ENCODE measurements at places on chromosomes 3 and 15. TPM values are rescaled to one million over a fixed set of nuclear protein-coding genes. Genes with fewer than 3 reads are reported as not detected.

The CHRNA3 gene
- not detected for polyA plus RNA-seq

The UBP1 gene
- 8.2 TPM for polyA plus RNA-seq

The CACNA1D gene
- polyA plus RNA-seq, result not detected

The SATB1 gene
- polyA plus RNA-seq, result 68.2 TPM

The TRH gene
- polyA plus RNA-seq, result not detected

The ITPKA gene
- polyA plus RNA-seq, result not detected

The CTDSPL2 gene
- 45.3 TPM for polyA plus RNA-seq

The EXD1 gene
- not detected for polyA plus RNA-seq

The TMEM115 gene
- polyA plus RNA-seq, result 29.0 TPM

The SEMA3B gene
- polyA plus RNA-seq, result 0.13 TPM

The LRRC49 gene
- polyA plus RNA-seq, result not detected

The SHC4 gene
- not detected for polyA plus RNA-seq

The PAK6 gene
- not detected for polyA plus RNA-seq

The SH3GL3 gene
- not detected for polyA plus RNA-seq

The GOLGA6B gene
- not detected for polyA plus RNA-seq

The SERINC4 gene
- 1.8 TPM for polyA plus RNA-seq

The CFAP20DC gene
- not detected for polyA plus RNA-seq

The PLOD2 gene
- not detected for polyA plus RNA-seq

The SYNPR gene
- not detected for polyA plus RNA-seq

The P2RY13 gene
- polyA plus RNA-seq, result not detected

The PAQR9 gene
- not detected for polyA plus RNA-seq

The ACSBG1 gene
- not detected for polyA plus RNA-seq

The ERICH6 gene
- not detected for polyA plus RNA-seq

The SH2D7 gene
- not detected for polyA plus RNA-seq

The PRKCD gene
- polyA plus RNA-seq, result 23.6 TPM

The HYKK gene
- not detected for polyA plus RNA-seq

The TGM5 gene
- polyA plus RNA-seq, result not detected

The GOLGA6D gene
- not detected for polyA plus RNA-seq

The RPP14 gene
- polyA plus RNA-seq, result 6.5 TPM

The ZCWPW2 gene
- 0.64 TPM for polyA plus RNA-seq

The CCR3 gene
- polyA plus RNA-seq, result 0.90 TPM

The INSYN1 gene
- not detected for polyA plus RNA-seq

The SCG3 gene
- polyA plus RNA-seq, result not detected

The CELF6 gene
- polyA plus RNA-seq, result not detected

The CHRM5 gene
- polyA plus RNA-seq, result not detected

The ABI3BP gene
- 0.08 TPM for polyA plus RNA-seq

The ANKRD63 gene
- polyA plus RNA-seq, result not detected

The DNAH12 gene
- polyA plus RNA-seq, result not detected

The GRK7 gene
- polyA plus RNA-seq, result 0.29 TPM

The SLC24A5 gene
- polyA plus RNA-seq, result not detected

The CFAP91 gene
- polyA plus RNA-seq, result 0.12 TPM

The GABRR3 gene
- not detected for polyA plus RNA-seq

The IL5RA gene
- polyA plus RNA-seq, result not detected

The ALDH1A3 gene
- not detected for polyA plus RNA-seq

The SLC51A gene
- not detected for polyA plus RNA-seq

The NMNAT3 gene
- polyA plus RNA-seq, result 2.8 TPM

The SOX14 gene
- polyA plus RNA-seq, result not detected

The GHSR gene
- polyA plus RNA-seq, result not detected

The NEK11 gene
- polyA plus RNA-seq, result 1.0 TPM

The PPIB gene
- 422 TPM for polyA plus RNA-seq

The POLG gene
- polyA plus RNA-seq, result 34.8 TPM

The PRR20G gene
- not detected for polyA plus RNA-seq

The PLSCR2 gene
- not detected for polyA plus RNA-seq

The IFT122 gene
- 4.7 TPM for polyA plus RNA-seq

The RGMA gene
- not detected for polyA plus RNA-seq

The PAQR5 gene
- polyA plus RNA-seq, result not detected

The PEX5L gene
- polyA plus RNA-seq, result not detected

All from naive B cell (primary cell).